CD8-positive, alpha-beta memory T cell (primary cell): ENCODE measurements at places on chromosomes 7 and 10.

GRCh38 chr10:18000601-18001000, 48.9 kb downstream of the SLC39A12 start:
- no peak for DNase-seq

DNA sequence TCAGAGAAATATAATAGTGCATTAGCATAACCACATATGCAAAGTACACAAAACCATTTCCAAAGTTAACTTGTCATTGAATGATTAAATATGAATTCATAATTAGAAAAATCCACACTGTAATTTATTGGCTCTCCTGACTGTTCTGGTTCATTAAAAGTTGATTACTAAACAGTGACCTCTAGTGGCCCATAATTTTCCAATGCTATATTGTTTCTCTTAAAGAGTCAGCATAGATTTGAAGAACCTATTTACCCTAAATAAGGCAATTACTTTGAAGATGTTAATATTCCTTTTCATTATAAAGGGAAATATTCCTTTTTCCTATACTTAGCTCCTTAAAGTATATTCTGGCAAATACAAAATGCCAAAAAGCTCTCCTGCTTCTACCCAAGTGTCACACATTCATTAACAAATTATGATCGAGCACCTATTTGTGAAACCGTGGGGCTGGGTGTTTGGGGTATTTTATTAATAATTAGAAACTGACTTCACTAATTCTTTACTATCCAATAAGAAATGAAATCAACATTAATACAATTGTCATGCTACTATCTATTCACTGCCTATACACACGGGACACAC, 86.2 kb downstream of the HIBADH start:
- no peak for DNase-seq

DNA sequence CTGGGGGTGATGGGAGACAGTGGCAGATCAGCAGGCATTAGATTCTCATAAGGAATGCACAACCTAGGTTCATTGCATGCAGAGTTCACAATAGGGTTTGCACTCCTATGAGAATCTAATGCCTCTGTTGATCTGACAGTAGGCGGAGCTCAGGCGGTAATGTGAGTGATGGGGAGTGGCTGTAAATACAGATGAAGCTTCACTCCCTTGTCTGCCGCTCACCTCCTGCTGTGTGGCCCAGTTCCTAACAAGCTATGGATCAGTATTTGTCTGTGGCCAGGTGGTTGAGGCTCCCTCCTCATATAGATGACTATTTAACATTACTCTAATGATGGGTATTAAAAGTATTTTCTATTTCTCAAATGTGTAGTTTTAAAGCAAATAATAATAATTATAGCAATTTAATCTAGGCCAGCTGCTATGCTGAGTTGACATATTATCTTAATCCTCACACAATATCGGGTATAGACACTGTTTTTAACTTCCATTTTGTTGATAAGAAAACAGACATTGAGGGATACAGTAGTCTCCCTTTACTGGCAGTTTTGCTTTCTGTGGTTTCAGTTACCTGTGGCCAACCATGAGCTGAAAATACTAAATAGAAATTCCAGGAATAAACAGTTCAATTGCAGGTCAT, 39.9 kb downstream of the KIF20B start:
- no peak for DNase-seq

DNA sequence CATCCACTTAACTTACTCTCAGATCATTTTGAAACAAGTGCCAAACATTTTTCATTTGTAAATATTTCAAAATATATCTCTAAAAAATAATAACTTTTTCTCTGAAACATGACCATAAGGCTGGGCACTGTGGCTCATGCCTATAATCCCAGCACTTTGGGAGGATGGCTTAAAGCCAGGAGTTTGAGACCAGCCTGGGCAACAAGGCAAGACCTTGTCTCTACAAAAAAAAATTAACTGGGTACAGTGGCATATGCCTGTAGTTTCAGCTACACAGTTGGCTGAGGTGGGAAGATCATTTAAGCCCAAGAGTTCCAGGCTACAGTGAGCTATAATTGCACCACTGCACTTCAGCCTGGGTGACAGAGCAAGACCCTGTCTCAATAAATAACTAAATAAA, 36.4 kb downstream of the USP54 start:
- no peak for DNase-seq

- DNase-seq = no peak
These were observed 249.9 kb upstream of the PLXNA4 start for GRCh38 chr7:132825932-132826835.

GRCh38 chr7:149021725-149022062, 6.6 kb downstream of the PDIA4 start:
- DNase-seq = no peak

DNA sequence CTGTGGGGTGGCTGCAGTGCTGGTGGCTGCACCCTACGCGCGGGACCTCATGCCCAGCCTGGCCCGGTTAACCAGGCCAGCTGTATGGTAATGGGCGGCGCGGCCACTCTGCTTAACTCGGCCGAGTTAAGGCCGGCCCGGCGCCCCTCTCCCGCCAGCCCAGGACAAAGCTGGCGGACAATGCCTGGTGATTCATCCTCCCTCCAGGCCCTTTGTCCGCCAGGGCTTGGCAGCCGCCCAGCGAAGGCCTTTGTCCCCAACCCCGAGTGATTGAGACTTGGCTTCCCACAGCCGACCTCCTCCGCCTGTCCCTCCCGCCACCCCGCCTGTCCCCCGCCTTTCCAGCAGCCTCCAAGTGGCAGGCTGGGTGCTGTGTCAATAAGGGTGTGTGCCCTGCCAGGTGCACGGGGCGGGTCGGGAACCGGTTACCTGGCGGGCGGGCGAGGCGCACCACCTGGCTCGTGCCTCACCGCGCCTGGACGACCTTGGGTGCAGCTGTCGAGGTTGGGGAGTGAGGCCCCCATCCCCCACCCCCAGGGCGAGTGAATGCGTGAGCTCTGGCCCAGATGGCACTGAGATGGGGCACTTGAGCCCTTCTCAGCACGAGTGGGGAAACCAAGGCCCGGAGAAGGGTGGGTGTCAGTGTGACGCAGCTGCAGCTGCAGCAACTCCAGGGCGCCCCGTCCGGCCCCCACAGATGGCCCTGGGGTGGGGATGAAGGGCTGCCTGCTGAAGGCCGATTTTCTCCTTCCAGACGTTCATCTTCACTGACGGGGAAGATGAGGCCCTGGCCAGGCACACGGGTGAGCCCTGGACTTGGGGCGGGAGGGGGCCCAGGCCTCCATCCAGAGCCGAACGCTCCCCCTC, 4.6 kb downstream of the LFNG start:
- no peak for DNase-seq

DNA sequence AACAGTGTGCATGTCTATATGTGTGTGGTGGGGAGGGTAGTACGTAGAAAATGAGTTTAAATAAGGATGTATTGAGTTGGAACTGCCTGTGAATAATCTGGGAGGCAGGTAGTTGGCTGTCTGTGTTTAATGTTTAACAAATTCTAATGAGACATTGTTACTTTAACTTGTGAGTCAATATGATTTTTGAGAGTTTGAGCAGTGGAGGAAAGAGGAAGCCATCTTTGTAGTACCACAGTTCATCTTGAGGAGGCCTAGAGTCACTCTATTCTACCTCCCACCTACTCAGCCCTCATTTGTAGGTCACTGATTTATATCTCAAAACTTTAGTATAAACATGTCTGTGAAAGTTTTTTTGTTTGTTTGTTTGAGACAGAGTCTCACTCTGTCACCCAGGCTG, 129.9 kb upstream of the ITGB1 start:
- no peak for DNase-seq

DNA sequence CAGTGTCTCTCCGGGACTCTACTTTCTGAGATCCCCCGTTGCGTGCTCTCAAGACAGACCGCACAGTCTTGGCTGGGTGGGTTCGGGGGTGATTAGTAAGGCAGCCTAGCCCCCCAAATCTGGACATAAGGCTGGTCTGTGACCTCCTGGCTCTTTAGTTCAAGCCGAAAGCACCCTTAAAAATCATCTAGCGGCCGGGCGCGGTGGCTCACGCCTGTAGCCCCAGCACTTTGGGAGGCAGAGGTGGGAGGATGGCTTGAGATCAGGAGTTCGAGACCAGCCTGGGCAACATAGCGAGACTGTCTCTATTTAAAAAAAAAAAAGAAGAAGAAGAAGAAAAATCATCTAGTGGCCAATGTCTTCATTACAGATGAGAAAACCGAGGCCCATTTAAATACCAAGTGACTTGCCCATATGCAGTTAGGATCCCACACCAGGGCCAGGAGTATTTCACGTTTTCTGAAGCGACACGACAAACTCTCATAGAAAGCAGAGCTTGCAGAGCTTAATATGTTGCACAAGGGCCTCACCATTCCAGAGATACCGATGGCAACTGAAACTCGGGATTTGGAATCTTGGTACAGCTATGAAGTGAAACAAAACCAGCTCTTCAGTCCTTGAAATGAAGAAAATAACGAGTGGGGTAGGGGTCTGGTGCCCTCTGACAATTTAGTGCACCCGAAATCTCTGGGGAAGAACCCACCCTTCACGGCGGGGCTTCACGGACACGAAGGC, 703 bp upstream of the HILPDA start:
- DNase-seq = no peak

GRCh38 chr10:92479547-92479946, 94.3 kb downstream of the IDE start:
- DNase-seq = no peak

GRCh38 chr10:93715345-93715744, 13.0 kb upstream of the FRA10AC1 start:
- no peak for DNase-seq

DNA sequence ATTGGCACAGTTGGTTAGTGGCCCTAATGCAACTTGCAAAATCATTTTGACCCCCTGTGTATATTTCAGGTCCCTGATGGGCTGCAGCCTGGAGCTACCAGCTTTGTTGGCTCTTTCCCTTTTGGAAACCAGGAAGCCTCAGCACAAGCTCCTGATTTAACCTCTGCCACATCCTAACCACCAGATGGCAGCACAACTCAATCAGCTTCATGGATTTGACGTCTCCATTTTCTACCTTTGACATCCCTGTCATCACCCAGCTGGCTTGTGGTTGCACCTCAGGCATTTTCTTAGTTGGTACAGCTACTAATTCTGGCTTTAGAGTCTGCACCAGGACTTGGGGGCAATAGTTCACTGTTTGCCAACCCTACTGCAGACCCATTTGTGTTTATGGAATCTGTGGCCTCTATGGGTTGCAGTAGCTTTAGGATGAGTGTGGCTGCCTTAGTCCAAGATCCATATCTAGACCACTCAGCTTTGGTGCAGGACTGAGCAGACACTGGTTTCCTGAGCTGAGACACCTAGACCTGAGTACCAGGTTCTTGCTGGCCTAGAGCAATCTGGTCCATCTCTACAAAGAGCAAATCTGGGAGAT, 456.2 kb downstream of the REEP3 start:
- DNase-seq = no peak

- no peak for DNase-seq
These were observed 31.0 kb upstream of the SAMD9L start for GRCh38 chr7:93179173-93179572.
